CMK (cell line): ENCODE measurements at places on chromosomes 3 and 15.

- no peak for DNase-seq
Observed at GRCh38 chr3:122603056-122603455, 25.6 kb downstream of the PARP15 start.

DNA sequence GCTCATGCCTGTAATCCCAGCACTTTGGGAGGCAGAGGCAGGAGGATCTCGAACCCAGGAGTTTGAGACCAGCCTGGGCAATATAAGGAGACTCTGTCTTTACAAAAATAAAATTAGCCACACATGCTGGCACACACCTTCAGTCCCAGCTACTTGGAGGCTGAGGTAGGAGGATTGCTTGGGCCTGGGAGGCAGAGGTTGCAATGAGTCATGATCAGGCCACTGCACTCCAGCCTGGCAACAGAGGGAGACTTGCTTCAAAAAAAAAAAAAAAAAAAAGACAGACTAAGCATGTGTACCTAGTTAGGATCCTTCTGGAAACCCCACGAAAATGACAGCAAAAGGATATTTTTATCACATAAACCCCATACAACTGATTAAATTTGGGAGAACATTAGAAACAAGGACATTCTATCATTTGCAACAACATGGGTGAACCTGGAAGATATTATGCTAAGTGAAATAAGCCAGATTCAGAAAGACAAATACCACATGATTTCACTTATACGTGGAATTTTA lies 44.9 kb downstream of the METTL6 start:
- DNase-seq, result no peak

GRCh38 chr3:178238179-178238578 lies 298.1 kb upstream of the KCNMB2 start:
- DNase-seq, result no peak

DNA sequence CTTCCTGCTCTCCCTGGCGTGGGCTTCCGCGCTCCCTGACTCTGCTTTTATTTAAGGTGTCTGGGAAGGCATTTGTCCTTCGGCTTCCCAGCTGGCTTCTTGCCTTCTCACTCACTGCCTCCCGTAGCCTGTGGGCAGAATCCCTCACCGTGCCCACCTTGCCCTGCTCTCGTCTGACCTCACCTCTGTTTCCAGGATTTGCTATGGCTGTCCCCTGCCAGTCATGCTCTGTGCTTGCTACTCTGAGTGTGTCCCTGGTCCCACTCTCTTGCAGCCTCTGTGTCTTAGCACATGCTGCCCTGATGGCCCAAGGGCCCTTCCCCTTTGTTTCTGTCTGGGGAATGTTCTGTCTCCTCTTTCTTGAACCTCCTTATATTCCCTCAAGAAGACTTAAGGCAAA lies 26.2 kb downstream of the LPP start:
- no peak for DNase-seq

DNA sequence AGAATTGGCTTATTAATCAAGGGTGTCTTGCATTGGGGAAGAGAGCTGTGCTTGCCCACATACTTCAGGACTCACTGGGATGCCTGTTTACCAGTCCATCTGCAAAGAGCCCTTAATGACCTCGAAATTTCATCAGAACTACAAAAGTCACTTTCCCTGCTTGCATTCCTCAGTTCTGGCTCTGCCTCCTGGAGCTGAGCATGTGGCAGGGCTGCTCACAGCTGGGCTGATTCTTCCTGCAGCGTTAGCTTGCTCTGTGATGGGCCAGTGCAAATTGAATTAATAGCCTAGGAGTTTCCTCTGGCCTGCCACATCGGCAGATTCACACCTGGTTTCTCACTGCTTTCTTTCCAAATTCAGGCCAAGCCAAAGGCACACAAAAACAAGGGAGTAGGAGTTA lies 108.9 kb downstream of the DUT start:
- no peak for DNase-seq

- no peak for DNase-seq
Observed at GRCh38 chr15:29774900-29775299, 47.4 kb downstream of the TJP1 start.

GRCh38 chr15:101118615-101119014 lies 133.2 kb downstream of the CHSY1 start:
- no peak for DNase-seq

DNA sequence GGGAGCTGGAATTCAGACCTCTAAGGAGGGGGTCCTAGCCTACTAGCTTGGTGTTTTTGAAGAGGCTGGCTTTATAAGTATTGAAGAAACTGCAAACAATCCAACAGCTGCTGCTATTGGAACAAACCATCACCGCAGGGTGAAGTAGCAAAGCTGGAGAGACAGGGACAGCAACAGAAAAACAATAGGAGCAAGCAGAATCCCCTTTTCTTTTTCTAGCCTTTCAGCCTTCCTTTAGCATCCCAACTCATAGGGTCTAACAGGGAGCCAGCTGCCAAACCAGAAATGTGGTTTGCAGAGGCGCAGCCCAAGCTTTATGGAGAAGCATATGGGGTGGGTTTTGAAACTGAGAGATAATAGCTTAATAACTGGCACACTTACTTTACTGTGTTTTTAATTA lies 106.2 kb upstream of the CHMP2B start:
- no peak for DNase-seq

- DNase-seq, result no peak
Observed at GRCh38 chr15:90326441-90326840, 25.6 kb upstream of the ZNF774 start.

- no peak for DNase-seq
Observed at GRCh38 chr3:71578054-71578751, 5.3 kb downstream of the FOXP1 start.

DNA sequence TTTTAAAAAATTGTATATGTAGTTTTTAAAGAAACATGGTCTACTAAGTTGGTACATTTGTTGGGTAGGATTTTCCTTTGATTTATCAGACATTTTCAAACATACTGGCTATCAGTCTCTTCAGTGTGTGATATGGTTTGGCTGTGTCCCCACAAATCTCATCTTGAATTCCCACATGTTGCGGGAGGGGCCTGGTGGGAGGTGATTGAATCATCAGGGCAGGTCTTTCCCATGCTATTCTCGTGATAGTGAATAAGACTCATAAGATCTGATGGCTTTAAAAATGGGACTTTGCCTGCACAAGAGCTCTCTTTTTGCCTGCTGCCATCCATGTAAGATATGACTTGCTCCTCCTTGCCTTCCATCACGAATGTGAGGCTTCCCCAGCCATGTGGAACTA lies 121.9 kb downstream of the ABI3BP start:
- DNase-seq, result no peak

- no peak for DNase-seq
Observed at GRCh38 chr3:112448939-112449338, 50.3 kb downstream of the BTLA start.

DNA sequence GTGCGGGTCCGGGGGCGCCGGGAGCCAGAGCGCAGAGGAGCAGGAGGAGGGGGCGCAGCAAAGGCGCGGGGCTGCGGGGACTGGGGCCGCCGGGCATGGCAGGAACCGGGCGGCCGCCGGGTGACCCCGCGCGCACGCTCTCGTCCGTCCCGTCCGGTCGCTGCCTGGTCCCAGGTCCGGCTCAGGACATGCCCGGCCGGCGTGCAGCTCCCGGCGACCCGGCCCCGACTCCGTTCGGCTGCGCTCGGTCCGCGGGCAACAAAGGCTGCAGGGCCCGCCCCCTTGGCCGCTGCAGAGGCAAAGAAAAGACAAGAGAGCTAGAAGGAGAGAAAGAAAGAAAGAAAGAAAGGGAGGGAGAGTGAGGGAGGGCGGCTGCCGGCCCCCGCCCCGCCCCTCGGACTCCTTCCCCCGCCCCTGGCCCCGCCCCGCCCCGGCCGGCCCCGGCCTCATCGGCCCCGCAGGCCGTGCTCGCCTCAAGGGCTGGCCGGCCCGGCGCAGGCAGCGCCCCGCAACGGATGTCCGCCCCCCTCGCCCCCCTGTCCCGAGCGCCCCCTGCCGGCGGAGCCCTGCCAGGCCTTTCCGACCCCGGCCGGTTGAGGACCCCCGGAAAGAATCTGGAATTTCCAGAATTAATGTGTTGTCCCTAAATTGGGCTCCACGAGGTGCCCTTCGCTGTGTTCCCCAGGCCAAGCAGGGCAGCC lies at the start of gene ADAMTS7:
Gene ADAMTS7 (minus strand): TSS at position 341 of the 701 bp plus-strand sequence. CDS start 244 bp downstream, at position 97.
- no peak for DNase-seq

- no peak for DNase-seq
Observed at GRCh38 chr15:30830961-30831360, 72.8 kb upstream of the FAN1 start.
